Posterior cingulate gyrus (tissue), 11 donors: ENCODE measurements at places on chromosomes 7 and 10.

DNA sequence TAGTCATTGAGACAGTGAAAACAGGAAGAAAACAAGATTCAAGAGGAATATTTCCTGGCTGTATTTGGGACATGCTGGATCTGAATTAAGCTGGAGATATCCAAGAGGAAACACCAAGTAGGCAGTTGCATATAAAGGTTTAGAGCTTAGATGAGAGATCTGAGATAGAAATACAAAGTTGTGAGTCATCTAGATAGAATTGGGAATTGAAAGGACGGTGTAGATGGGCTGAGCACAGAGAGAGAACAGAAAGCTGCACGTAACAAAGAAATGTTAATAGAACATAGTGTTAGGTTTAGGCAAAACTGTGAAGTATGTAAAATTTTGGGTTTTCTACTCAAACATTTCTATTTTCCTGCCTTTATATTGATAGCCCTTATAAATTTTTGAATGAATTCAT lies 218.5 kb upstream of the TMEM196 start:
- no peak for DNase-seq

DNA sequence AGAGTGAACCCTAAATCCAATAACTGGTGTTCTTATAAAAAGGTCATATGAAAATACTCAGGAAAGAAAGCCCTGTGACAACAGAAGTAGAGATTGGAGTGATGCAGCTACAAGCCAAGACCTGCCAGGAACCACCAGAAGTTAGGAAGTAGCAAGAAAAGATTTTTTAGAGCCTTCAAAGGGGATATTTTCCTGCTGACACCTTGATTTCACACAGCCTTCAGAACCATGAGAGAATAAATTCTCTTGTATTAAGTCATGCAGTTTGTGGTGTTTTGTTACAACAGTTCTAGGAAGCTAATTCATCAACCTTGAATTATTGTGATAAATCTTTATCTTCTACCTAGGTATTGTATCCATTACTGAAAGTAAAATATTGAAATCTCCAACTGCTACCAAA lies 81.0 kb downstream of the HYCC1 start:
- DNase-seq: no peak

GRCh38 chr10:29543715-29544114 lies 91.1 kb downstream of the SVIL start:
- DNase-seq: no peak

DNA sequence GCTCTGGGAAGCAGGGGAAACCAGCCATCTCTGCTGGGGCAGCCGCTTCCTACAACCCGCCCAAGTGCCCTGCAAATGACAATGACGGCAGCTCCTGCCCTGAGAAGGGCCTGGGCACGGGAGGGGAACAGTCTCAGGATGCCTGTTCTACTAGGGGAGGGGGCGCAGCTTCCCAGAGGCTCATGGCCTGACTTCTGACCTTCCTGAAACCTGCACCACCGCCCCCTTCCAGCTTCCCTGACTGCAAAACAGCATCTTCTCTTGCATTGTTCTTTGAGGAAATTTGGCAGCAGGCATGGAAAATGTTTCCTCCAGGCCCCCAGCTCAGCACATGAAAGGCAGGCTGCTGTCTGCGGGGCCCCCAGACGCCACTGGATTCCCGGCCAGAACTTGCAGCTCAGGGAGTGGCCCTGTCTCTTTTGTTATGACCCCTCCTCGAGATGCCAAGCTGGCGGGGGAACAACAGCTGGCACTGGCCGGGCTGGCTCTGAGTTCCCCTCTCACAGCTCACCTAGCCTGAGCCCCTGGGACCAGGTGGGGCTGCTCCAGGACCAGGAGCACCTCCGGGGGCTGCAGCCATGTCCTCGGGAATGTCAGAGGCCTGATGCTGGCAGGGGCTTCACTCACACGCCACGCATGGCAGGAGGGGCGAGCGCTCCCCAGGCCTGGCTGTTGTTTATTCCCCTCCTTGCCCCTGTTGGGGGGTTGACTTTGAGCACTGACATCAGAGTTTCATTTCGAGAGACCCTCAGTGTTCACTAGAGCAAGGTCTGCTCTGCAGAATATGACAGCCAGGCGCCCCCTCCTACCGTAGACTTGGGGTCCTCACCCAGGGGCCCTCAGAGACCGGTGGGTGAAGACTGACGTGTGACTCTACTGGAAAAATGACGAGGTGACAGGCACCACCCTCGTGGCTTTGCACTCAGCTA lies 62.7 kb downstream of the CALML3 start:
- DNase-seq: no peak

DNA sequence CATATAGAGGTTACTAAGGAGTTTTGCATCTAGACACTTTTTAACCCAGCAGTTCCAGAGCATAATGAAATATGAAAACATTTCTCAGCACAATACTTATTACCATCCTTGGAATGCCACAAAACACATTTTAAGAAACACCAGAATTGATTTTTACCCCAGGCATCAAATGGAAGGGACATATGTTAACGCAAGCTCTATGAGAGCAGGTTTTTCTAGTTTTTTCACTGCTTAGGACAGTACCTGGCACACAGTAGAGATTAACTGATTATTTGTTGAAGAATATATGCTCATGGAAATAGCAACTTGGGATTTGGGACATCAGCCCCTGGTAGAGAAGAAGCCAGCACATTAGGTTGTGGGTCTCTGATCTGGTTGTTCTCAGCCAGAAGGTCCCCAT lies 67.0 kb upstream of the ARID5B start:
- DNase-seq: no peak

DNA sequence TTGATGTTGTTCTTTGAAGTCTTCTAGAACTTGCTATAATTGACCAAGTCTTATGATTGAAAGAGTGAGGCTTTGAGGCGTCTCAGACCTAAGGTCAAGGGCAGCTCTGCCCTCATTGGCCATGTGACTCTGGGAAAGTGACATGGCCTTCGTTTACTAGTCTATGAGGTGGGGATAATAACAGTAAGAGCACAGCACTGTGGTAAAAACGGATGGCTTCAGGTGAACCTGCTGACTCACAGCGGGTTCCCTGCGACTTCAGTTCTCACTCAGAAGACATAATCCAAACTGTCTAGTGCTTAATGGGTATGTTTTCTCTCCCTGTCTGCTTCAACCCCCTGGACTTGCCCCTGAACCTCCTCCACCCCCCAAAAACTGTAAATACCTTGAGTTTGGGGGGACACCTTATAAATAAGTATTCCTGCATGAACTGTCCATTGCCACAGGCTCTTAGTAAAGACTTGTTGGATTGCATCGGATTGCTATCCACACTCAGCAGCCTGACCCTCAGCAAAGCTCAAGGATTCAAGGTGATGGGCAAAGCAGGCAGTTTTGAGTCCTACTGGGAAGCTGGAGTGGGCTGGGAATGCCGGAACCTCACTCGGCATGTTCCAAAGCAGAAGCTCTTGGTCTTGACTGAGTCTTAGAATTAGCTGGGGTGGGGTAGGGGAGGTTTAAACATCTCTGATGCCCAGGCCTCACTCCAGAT lies 304.6 kb downstream of the KLF6 start:
- DNase-seq: no peak

DNA sequence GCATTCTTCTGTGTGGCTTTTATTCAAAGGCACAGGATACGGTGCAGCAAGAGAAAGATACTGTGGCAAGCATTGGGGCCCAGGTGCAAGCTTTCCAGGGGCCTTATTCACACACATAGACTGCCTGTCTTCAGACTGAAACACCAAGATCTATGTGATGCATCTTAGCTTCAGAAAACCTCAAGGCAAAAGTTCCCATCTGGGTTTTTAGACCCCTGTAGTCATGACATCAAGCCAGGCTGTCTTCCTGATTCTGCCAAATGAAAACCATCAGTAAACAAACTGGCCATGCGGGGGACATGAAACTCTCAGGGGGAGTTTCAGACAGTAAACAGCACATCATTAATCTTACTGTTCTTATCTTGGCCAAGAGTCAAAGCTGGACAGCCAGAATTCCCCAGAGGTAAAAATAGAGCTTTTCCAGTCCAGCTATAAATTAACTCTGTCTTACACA lies 9.8 kb downstream of the AGBL3 start:
- no peak for DNase-seq

GRCh38 chr10:18325889-18326531 lies 185.8 kb downstream of the CACNB2 start:
- DNase-seq: no peak

- no peak for DNase-seq
These were observed 1.2 kb downstream of the MARCHF5 start for GRCh38 chr10:92291921-92292845.
